ENCODE measurements at places on chromosomes 12 and 14. TPM values are rescaled to one million over a fixed set of nuclear protein-coding genes. Genes with fewer than 3 reads are reported as not detected.

VEZT gene
- 59.7 TPM for total RNA-seq

KRT74 gene
- total RNA-seq, result not detected

PRH2 gene
- total RNA-seq, result not detected

INSM2 gene
- total RNA-seq, result not detected

SPRYD4 gene
- 2.0 TPM for total RNA-seq

L2HGDH gene
- 10.4 TPM for total RNA-seq

TMBIM4 gene
- 51.5 TPM for total RNA-seq

WNT1 gene
- total RNA-seq, result not detected

MYH6 gene
- not detected for total RNA-seq

PMEL gene
- total RNA-seq, result 0.77 TPM
